ENCODE measurements at places on chromosomes 2 and 18.

DNA sequence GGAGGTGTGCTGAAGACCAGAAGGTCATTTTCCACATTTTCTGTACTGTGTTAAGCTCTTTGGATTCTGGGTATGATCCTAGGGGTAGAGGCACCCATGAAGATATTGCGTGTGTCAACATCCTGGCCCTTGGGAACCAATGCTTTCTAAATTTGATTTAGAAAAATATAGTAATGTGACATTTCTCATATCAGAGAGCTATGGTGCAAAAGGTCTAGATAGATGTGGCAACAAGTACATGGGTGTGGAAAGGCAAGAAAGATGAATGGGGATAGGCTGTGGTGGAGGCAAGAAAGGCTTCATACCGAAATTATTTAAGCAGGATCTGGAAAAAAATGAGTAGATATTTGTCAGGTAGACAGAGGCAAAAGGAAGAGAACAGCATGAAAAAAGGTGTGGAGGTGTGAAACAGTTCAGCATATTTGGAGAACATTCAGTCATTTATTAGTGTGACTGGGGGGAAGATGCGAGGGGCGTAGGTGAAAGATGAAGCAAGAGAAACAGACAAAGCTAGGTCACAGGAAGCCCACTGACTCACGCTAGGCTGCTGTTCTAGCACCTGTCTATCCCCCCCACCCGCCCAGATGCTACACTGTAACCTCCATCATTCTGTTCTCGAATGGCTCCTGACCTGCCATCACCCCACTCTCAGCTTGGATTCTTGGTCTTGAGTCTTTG, 11.7 kb downstream of the DOK1 start:
- no peak for DNase-seq

DNA sequence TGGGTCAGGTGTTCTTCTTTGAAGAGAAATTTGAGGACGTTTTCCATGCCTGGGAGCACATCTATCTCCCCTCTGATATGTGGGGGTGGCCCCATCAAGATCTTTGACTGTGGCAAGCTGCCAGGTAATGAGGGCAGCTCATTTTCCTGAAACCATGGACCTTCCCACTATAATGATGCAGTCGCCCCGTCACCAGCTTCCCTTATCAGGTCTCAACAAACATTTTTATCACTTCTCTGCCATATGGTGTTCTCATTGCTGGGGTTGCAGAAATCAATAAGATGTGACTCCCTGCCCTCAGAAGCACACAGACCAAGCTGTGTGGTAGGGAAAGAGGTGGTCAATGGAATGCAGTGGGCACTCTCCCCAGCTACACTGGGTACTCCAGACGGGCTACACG, 48.4 kb upstream of the B3GNT7 start:
- DNase-seq = no peak

DNA sequence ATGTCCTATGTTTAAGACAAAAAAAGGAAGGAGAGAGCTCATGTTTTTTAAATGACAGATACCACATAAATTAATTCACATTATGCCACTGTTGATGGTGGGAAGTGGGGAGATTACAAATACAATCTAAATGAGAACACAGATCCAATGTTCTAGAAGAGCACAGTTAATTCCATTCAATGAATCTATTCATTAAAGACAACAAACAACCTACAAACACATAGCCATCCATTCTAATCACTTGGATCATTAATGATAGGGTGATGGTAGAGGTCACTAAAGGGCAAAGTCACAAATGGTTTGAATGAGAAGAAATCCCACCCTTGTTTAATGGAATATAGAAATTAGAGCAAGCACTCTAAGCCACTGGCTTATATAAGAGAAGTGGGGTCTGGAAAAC, 21.7 kb downstream of the HNRNPA3 start:
- no peak for DNase-seq

GRCh38 chr2:59882279-59882678, 671.2 kb downstream of the BCL11A start:
- DNase-seq = no peak

DNA sequence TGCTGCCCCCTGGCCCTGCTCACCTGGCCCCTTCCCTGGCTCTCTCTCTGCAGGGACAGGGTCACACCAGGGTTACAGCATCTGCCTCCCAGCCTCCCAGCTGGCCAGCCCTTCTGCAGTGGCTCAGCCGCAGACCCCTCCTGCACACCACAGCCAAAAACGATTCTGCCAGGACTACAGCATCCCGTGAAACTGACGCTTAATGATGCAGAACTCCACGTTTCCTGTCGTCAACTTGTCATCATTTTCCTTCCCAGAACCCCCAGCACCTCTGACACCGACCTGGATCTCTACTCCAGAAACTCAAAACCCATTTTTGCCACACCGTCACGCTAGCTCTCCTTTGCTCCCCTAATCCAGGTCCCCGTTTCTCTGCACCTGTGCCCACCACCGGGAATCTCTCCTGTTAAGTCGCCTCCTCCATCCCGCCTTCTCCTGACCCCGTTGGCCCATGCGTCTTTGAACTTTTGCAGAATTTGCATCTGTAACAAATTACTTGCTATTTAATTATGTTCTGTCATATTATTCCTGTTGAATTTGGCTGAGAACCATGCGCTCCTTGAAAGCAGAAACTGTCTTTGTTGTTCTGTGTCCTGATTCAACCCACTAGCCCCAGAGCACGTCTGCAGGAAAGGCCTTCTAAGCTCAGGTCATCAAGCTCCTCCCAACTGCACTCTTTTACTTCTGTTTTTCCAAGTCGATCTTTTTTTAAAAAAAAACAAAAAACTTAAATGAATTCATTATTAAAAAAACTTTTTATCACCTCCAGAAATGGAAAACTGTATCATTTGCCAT, 173.2 kb upstream of the COPS8 start:
- no peak for DNase-seq

DNA sequence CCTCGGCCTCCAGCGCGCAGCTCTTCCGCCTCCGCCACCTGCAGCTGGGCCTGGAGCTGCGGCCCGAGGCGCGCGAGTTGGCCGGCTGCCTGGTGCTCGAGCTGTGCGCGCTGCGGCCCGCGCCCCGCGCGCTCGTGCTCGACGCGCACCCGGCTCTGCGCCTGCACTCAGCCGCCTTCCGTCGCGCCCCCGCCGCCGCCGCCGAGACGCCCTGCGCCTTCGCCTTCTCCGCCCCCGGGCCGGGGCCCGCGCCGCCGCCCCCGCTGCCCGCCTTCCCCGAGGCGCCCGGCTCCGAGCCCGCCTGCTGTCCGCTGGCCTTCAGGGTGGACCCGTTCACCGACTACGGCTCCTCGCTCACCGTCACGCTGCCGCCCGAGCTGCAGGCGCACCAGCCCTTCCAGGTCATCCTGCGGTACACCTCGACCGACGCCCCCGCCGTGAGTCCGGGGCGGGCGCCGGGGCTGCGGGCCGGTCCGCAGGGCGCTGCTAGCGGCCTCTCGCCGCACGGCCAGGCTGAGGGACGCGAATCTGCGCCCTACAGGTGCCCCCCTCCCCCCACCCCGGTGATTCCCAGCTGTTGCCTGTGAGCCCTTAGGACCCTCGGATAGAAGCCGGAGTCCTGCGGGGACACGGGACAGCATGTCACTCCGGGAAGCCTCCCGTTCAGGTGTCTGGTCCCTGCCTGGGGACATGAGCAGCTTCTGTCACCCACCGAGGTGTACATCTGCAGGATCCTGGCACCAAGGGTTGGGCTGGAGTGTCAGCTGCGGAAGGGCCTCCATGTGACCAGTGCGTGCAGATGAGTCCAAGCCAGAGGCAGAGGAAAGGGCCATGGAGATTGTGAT, 616 bp downstream of the RNPEPL1 start:
- no peak for DNase-seq

DNA sequence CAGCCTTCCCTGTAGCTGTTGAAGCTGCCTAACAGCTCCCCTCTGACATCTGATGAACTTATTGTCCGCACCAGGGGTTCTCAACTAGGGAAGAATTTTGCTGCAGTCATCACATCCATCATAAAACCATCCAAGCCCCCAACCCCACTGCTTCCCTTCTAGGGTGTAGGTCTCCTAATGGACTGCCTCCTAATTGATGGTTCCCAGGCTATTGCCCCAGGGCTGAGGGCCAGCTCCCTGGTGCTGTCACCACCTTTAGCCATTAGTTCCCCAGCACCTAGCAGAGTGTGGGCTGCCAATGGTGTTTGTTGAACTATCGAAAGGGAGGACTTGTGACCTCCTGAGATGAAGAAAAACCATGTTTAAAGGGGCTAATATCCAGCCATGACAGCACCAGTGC, 125.9 kb downstream of the NCKAP5 start:
- DNase-seq = no peak

DNA sequence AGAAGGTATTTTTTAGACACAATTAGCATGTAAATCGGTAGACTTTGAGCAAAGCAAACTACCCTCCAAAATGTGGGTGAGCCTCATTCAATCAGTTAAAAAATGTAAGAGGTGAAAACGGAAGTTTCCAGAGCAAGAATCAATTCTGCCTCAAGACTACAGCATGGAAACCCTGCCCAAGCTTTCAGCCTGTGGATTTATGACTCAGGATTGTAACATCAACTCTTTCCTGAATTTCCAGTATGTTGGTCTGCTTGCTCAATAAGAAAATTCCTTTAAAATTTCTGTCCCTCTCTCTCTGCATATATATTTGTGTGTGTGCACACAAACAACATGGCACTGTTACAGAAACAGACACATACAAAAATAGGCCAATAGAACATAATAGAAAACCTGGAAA, 228.6 kb upstream of the DOK6 start:
- DNase-seq = no peak

DNA sequence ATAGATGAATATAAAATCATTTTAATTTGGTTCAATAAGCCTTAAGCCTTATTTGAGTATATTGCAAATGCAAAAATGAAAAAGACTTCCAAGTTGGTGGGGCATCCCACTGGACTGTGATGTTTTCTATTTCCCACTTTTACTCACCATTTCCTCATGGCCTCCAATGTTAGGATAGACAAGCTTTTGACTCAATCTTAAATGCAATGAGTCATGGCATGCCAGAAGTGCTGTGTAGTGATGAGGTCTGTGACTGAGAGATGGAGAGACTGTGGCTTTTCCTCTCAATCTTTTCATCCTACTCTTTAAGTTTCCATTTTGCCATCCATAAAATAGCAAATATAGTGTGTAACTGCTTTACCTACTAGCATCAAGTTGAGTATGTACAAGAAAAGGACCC, 1401.2 kb upstream of the CELF4 start:
- no peak for DNase-seq
